ENCODE measurements at places on chromosomes 7 and 10.
A peak's percentile ranks its signal among the peaks of the same experiment; 100 is the strongest.

DNA sequence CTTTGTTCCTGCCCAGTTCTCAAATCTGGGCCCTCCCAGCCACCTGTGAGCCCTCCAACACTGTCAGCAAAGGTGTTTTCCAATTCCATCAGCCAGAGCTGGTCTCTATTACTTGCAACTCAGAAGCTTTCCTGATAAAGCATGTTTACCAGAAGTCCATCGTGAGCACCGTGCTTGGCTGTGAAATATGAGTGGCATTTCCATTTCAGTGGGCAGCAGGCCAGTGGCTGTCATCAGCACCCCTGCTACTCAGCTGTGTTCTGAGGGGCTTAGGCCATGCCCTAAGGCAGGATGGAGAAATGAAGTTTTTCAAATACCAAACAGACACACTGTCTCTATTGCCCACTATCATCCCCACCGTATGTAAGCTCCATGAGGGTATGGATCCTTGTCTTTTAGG, 12.7 kb upstream of the BNIP3 start:
- DNase-seq: no peak

DNA sequence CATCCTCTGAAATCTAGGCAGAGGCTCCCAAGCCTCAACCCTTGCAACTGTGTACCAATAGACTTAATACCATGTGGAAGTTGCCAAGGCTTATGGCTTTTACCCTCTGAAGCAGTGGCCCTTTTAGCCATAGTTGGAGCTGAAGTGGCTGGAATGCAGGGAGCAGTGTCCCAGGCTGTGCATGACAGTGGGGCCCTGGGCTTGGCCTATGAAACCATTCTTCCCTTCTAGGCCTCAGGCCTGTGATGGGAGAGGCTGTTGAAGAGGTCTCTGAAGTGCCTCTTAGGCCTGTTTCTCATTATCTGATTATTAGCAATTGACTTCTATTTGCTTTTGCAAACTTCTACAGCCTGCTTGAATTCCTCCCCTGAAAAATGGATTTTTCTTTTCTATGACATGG, 612.7 kb upstream of the ZWINT start:
- DNase-seq: no peak

DNA sequence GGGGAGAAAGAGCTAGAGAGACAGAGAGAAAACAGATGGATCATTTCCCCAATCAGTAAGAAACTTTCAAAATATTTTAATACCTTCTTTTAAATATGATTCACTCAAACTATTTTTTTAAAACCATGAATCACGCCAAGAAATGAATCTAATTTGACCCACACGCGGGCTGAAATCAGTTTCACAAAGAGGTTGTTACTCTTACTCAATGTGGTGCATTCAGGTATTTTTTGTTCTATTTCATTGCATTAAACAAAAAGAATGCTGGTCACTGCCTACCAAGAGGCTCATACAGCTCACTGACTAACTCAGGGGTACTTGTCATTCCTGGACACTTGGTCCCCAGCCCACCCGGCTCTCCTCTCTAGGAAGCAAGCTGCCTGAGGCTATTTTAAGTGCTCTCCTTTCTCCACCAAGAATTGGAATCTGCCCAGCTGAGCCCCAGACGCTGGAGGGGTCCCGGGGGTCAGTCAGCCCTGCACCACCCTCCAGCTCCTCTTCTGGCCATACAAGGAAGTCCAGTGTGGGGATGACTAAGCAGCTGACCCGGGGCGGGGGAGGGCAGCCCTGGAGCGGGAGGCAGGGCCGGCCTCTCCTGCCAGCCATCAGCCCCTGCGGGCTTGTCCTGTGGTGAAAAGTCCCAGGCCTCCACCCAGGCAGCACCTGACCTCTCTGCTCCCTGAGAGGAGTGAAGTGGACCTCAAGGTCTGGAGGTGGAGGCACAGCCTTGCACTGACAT, 21.7 kb upstream of the PFKP start:
- DNase-seq: no peak

DNA sequence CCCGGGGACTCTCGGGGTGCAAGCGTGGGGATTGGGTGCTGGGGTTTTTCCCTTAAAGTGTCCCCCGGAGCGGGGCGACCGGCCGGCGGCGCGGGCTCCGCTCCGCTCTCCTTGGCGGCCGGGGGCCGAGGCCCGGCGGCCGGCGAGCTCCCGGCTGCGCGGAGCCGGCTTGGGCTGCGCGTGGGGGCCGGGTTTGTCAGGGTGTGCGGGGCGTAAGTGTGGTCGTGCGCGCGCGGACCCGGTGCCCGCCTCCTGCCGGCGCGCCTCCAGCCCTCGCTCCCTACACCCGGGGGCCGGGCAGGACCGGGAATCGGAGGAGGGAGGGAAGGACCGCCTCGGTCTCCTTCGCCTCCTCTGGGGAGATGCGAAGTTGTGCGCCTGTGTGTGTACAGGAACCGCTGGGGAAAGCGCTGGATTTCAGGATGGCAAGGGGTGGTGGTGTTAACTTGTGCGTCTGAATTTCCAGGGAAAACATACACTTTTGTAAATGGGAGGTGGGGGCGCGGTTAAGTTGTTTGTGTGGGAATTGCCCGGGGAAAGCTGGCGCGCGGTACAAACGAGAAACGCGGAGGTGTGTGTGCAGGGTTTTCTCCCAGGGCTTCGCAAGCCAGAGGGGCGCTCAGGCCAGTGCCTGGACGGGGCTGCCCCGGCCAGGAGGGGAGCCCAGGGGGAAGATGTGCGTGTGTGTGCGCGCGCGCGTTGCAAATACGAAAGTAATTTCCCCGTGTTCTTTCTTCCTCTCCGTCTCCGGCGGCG, 737 bp downstream of the ZMIZ1 start:
- no peak for DNase-seq

DNA sequence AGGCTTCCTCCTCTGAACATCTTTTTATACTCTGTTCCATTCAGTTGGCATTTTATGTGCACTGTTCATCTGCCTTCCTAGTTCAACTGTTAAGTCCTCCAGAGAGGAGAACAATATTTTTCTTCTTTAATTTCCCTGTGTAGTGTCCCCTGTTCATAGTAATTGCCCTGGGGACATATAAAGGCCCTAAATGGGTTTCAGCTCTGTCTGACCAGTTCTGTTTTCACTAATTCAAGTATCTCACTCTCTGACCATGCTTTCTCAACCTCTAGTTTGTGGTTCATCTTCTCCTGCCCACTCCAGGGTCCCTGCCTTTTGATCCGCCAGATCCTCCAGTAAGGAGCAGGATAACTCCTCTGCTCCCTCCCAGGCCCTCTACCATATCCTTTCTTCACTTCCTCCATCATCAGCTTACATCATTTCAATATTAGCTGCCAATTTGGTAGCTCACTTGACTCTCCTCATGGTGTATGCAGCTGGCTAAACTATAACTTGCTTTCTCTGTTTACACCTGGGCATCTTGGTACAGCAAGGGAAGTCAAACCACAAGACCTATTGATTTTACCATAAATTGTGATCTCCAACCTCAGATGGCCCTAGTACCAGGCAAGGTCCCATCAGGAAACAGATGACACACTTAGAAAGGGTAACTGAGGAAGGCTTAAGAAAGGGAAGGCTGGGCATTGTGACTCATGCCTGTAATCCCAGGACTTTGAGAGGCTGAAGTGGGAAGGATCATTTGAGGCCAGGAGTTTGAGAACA, 17.7 kb upstream of the C10orf67 start:
- no peak for DNase-seq

GRCh38 chr7:107998150-107998549, 4.8 kb downstream of the LAMB1 start:
- DNase-seq: no peak

DNA sequence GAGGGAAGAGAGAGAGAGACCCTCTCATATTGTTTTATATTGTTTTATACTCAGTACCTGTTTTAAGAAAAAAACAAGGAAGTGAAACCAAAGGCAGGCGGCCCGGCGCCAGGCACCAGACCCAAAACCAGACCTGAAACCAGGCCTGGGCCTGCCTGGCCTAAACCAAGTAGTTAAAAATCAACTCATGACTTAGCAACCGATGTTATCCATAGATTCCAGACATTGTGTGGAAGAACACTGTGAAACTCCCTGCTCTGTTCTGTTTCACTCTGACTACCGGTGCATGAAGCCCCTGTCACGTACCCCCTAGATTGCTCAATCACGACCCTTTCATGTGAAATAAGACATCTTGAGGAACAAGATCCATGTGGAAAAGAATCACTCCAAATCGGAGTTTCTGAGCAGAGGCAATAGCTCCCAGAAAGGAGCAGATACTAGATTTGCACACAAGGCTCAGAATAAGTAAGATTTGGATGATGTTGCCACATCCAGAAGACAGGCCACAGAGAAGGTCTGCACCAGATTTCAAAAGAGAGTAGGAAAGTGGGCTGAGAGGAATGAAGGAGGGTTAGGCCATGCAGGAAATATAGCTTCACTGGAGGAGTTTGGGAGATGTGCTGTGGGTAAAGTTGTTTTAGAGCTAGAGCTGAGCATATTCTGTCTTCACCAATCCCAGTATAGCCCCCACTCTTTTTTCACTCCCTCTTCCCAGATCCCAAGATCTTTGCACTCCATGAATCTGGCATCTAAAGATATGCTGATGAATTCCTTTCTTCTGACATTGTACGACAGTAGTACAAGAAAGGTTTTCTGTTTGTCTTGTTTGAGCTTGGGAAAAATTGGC, 8.8 kb upstream of the ZNF248 start:
- DNase-seq: no peak

DNA sequence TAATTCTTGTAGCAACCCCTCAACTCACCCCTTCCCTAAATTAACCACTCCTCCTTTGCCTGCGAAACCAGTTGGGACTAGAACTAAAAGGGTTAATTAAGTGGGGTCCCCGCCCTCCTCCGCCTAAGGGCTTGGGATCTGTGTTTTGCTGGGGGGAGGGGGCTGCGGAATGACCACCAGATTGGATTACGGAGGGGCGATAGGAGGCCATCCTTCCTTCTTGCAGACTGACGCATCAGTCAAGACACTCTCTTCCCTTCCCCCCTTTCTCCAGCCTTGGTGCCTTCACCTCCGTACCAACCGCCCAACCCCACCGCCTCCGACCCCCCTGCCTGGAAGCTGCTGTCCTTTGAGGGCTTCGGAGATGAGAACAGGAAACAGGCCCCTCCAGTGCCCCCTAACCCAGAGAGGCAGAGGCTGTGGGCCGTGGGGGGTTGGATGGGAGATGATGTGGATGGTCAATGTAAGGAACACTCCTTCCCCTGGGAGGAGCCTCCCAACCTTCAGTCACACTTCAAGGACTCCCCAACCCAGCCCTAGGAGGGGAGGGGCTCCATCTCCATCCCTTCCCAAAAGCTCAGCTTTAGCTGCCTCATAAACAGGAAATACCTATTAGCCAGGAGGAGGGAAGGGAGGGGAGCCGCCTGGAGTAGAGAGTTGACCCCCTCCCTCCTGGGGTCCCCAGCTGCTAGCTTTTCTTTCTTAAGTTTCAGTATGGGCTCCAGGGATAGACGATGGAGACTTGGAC, 997 bp upstream of the LDB1 start:
- peak; percentile 62 for DNase-seq

GRCh38 chr10:126518218-126519080, 130.2 kb upstream of the ADAM12 start:
- no peak for DNase-seq

DNA sequence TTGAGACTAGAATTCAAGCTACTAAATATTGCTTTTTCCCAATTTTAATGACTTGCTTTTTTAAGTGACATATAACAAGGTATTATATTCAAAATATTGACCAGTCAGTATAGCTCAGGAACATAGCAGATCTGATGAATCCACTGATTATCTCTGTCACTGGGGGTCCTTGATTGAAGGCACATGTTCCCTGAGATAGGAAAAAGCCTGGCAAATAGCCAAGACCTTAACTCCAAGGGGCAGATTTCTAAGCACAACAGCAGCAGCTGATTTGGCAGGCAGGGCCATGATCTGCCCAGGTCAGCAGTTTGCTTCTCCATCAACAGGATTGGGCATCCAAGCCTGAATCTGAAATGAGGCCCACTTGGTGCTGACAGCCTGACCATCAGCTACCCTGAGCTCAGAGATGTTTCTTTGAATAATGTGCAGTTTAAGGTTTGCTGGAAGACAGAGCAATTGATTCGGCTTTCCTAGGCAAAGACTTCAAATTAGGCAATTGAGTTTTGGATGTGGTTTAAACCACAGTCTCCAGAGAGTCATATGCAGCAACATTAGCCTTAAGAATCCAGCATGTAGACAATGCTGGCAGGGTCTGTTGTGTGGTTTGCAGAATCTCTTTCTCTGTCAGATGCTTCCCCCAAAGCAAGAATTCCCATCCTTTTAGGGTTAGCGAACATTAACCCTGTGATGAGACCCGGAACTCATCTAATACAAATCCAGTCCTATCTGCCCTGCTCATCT, 352.6 kb downstream of the ADRA2A start:
- DNase-seq: no peak

GRCh38 chr7:118288098-118288497, 63.6 kb downstream of the ANKRD7 start:
- no peak for DNase-seq

- no peak for DNase-seq
Observed at GRCh38 chr7:70303309-70303708, 705.0 kb downstream of the AUTS2 start.

DNA sequence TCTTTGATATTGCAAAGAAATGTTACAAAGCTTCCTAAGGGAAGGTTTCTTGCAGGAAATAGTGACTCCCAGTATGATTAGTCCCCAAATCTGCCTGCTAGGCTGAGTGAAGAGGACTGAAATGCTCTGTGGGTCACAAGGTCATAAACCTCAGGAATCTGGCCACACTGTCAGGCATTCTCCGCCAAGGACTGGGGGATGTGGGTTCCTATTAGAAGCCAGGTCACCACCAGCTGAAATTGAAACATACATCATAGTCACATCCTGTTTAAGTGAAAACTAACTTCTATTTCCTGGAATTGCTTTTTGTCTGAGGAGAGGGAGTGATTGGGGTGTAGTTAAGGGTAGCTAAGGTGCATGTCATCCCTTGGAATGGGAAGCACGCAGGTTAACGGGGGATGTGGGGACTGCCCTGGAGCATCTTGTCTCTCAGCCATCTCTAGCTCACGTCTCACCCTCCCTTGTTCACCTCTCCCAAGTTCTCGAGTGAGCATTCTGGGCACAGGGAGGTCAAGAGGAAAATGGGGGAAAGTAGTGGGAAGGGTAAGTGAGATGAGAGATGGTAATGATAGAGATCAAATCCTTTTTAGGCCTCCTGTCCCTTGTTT, 12.0 kb upstream of the GSAP start:
- peak; percentile 67 for DNase-seq

DNA sequence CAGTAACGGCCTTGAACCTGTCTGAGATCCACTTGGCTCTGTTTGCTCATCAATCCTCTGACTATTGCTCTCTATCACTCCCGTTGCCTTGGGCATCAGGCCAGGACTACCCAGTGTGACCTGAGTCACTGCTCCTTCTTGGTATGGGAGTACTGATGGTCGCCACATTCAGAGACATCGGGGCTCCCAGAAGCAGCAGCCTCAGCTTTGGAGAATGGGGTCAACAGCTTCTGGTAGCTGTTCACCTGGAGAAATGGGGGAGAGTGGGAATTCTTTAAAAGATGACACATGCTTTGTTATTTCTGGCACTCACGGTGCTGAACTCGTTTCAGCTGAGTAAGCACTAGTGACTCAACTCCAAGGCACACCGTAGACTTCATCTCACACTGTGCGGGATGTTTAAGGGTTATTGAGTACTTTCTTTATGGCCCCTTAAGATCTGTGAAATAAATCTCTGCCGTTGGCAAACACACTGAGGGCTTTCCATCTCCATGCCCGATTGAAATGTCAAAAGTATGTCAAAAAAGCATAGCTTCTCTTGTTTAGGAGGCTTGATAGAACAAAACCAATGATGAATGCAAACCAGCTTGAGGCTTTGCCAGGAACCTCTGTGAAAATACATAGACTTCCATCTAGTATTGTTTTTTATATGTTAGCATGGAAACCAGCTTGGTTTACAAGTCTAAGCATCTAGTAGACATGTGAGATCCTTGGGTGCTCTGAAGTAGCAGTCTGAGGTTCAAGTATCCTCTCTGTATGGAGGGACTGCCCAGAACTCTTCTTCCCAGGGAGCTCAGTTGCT, 333.1 kb downstream of the CXCL12 start:
- DNase-seq: peak; percentile 85

GRCh38 chr10:131853610-131853964, 47.2 kb upstream of the PPP2R2D start:
- DNase-seq: no peak
